ENCODE measurements at places on chromosomes 13 and 19. TPM values are rescaled to one million over a fixed set of nuclear protein-coding genes. Genes with fewer than 3 reads are reported as not detected.

- DNase-seq: peak; percentile 88
- no peaks in the 10 kb centered on the region for H3K4me1 ChIP-seq
- H3K27me3 ChIP-seq: no peaks in the 10 kb centered on the region
- peak overlapping the region; percentile 99 for H3K27ac ChIP-seq
Measured at GRCh38 chr19:1068009-1069001, 1.3 kb downstream of the ARHGAP45 start.

GRCh38 chr13:110341445-110342244 lies 34.6 kb downstream of the COL4A2 start:
- H3K4me1 ChIP-seq: no peaks in the 10 kb centered on the region
- H3K4me3 ChIP-seq: no peak overlapping the region
- no peaks in the 10 kb centered on the region for H3K36me3 ChIP-seq
- H3K27ac ChIP-seq: peak overlapping the region; percentile 46
- peak; percentile 33 for DNase-seq
- no peaks in the 10 kb centered on the region for H3K27me3 ChIP-seq

DNA sequence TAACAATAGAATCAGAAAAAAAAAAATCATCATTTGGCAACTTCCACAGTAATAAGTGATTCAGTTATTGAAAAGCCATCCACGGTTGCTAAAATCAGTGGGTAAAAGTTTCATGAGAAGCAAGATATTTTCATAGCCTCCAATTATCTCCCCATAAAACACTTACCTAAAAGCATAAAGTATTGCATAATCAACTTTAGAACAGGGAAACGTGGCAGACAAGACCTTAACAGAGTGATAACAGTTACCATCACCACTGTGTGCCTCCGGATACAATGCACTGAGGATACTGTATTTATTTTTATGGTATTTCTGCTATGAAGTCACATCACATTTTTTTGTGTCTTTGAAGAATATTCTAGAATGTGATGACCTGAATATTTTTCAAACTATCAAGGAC lies 37.0 kb downstream of the ABCC4 start:
- no peak for DNase-seq
- no peaks in the 10 kb centered on the region for H3K27me3 ChIP-seq
- H3K4me1 ChIP-seq: no peaks in the 10 kb centered on the region
- H3K36me3 ChIP-seq: no peaks in the 10 kb centered on the region
- H3K27ac ChIP-seq: no peak overlapping the region
- no peak overlapping the region for H3K4me3 ChIP-seq

DNA sequence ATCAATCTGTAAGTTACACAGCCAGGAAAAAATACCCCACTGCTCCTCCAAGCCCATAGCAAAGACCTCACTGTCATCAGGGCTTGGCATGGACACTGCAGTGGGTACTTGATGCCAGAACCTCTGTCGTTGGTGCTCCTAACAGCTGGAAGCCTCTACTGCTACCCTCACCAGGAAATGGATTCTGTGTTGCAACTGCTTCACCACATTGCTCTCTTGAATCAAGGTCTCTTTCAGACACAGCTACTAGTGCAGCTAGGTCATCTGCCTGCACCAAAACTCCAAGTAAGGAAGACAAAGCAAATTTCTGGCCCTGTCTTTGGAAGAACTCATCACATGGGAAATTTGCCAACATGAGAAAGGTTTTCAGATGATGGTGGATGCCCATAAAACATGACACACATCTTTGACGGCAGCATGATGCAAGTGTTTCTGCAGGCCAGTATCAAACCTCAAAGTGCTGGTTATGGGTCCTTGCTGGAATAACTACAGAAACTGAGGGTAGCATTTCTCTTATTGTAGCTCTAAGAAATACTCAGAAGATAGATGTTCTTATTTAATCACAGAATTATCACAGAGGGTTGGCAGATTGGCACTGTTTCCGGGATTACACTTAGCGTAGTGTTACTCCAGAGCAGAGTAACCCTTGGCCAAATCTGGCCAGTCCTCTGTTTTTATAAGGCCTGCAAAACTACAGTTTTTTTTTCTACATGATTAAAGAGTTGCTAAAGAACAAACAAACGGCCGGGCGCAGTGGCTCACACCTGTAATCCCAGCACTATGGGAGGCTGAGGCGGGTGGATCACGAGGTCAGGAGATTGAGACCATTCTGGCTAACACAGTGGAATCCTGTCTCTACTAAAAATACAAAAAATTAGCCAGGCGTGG lies 12.9 kb upstream of the PCCA start:
- H3K27me3 ChIP-seq: no peaks in the 10 kb centered on the region
- no peaks in the 10 kb centered on the region for H3K4me1 ChIP-seq
- H3K36me3 ChIP-seq: no peaks in the 10 kb centered on the region
- no peak overlapping the region for H3K27ac ChIP-seq

DNA sequence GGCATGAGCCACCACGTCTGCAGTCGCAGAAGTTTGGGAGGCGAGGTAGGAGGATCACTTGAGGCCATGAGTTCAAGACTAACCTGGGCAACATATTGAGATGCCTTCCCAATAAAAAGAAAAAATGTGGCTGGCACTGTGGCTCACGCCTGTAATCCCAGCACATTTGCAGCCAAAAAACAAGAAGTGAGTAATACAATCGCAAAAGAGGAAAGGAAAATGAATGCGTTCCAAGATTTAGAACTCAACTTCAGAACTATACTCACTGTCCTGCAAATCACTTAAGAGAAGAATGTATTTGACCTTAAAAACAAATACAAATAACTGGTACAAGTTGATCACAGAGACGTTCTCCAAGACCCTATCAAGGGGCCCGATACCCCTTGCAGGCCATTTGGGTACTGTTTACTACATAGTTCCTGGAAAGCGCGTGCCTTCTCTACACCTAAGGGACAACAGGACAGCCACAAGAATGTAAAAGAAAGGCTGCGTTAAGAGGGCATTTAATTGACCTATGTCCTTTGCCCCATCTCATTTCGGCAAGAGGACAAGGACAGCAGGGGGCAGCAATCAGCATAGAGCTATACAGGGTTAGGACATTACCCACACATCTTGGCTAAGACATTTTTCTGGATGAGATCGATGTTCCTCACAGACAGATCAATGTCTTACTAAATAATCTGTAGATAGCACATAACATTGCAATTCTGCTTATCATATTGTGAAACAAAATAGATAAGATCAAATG lies 41.3 kb downstream of the FLT3 start:
- H3K4me1 ChIP-seq: no peaks in the 10 kb centered on the region
- no peak overlapping the region for H3K27ac ChIP-seq
- DNase-seq: peak; percentile 65
- no peaks in the 10 kb centered on the region for H3K36me3 ChIP-seq
- no peaks in the 10 kb centered on the region for H3K27me3 ChIP-seq

- H3K4me3 ChIP-seq: no peak overlapping the region
- no peaks in the 10 kb centered on the region for H3K36me3 ChIP-seq
- no peaks in the 10 kb centered on the region for H3K27me3 ChIP-seq
Measured at GRCh38 chr13:44649104-44649428, 72.9 kb upstream of the TSC22D1 start.

DNA sequence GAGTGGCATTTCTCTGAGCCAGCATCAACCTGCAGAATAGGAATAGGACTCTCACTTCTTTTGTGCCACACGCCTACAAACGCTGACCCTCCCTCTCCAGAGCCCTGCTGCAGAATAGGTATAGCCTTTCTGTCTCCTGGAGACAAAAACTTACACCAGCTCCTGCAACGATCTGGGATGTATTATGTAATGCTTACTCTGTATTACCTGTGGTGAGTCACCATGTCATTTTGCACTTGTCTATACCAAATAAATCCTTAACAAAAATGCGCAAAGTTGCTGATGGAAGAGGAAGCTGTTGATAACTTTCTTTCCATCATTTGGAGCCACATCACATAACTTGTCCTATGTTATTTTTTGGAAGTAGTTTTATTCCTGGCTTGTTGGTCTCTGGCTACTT lies 155.8 kb upstream of the FNDC3A start:
- no peaks in the 10 kb centered on the region for H3K36me3 ChIP-seq
- H3K4me3 ChIP-seq: no peak overlapping the region
- no peak overlapping the region for H3K27ac ChIP-seq

Gene NAPA
- 78.4 TPM for total RNA-seq

Gene NPHS1
- not detected for total RNA-seq

- H3K27ac ChIP-seq: no peak overlapping the region
- H3K4me1 ChIP-seq: no peaks in the 10 kb centered on the region
- peaks cover 5% of the 10 kb centered on the region for H3K36me3 ChIP-seq
- no peak overlapping the region for H3K4me3 ChIP-seq
Measured at GRCh38 chr13:51926528-51926885, 64.7 kb downstream of the CCDC70 start.

DNA sequence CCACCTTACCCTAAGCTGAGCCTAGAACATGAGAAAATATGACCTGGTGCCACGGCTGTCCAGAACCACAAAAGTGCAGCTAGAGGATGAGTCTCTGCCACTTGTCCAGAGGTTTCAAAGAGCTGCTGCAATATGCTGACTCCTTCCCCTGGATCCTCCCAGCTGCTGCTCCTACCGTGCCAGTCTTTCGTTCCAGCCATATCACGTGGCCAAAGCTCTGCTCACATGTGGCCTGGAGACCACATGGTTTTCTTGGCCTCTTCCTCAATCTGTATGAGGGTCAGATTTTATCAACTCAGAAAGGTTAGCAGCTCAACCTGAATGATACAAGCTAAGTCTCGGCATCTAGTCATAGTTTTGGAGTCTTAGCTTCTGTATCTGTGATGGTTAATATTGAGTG lies 3.2 kb upstream of the SACS start:
- DNase-seq: no peak
- no peaks in the 10 kb centered on the region for H3K27me3 ChIP-seq
- H3K4me3 ChIP-seq: no peak overlapping the region
- no peaks in the 10 kb centered on the region for H3K36me3 ChIP-seq
- H3K4me1 ChIP-seq: no peaks in the 10 kb centered on the region

- DNase-seq: no peak
- no peaks in the 10 kb centered on the region for H3K27me3 ChIP-seq
- H3K4me3 ChIP-seq: no peak overlapping the region
- H3K36me3 ChIP-seq: no peaks in the 10 kb centered on the region
- H3K27ac ChIP-seq: no peak overlapping the region
- H3K4me1 ChIP-seq: peaks cover 6% of the 10 kb centered on the region
Measured at GRCh38 chr13:34944274-34944634, 2.2 kb downstream of the NBEA start.

GRCh38 chr19:19160461-19161035 lies 9.5 kb downstream of the MEF2B start:
- DNase-seq: peak; percentile 75
- H3K4me3 ChIP-seq: peak overlapping the region; percentile 18
- H3K27me3 ChIP-seq: no peaks in the 10 kb centered on the region

DNA sequence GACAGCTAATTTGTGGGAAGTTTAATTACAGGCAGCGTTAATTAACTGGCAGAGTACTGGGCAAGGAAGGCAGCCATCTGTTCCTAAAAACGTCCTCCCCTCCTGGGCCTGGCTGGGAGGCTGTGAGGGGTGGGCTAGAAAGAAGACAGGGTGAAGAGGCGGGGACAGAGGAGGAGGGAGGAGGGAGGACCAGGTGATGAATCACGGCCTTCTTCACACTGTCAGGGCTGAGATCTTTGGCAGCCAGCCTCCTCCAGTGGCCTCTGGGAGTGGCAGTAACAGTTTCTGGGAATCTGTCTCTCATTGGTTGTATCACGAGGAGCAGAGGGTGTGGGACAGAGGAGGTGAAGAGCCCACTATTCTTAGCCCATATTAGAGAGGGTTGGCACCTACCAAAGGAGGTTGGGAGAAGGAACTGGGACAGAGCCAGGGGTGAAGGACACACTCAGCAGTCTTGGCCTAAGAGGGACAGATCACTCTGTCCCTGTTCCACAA lies 9.6 kb upstream of the ZNRF4 start:
- H3K27me3 ChIP-seq: no peaks in the 10 kb centered on the region
- H3K27ac ChIP-seq: no peak overlapping the region
- DNase-seq: no peak
- H3K4me1 ChIP-seq: no peaks in the 10 kb centered on the region

- H3K4me1 ChIP-seq: peaks cover 6% of the 10 kb centered on the region
- no peaks in the 10 kb centered on the region for H3K36me3 ChIP-seq
- peak within 1 kb of the TSS; percentile 86 for H3K4me3 ChIP-seq
- peak; percentile 81 for DNase-seq
Measured at GRCh38 chr19:35935911-35936737, at the start of gene LRFN3. TSS of gene LRFN3 (plus strand) at chr19:35936374. CDS start at chr19:35939426, 3,052 bp downstream.

Gene CRX
- not detected for total RNA-seq

Gene ZIC2
- total RNA-seq: not detected

- DNase-seq: no peak
- no peak overlapping the region for H3K4me3 ChIP-seq
- no peak overlapping the region for H3K27ac ChIP-seq
- no peaks in the 10 kb centered on the region for H3K36me3 ChIP-seq
Measured at GRCh38 chr19:15428956-15429824, 10.4 kb upstream of the AKAP8L start.

GRCh38 chr19:43759515-43759914 lies 4.8 kb upstream of the SMG9 start:
- no peak for DNase-seq
- H3K36me3 ChIP-seq: no peaks in the 10 kb centered on the region

GRCh38 chr13:20667857-20668437 lies 35.6 kb upstream of the IL17D start:
- H3K27ac ChIP-seq: no peak overlapping the region
- H3K27me3 ChIP-seq: no peaks in the 10 kb centered on the region
- H3K4me3 ChIP-seq: no peak overlapping the region
- no peak for DNase-seq
- H3K4me1 ChIP-seq: no peaks in the 10 kb centered on the region

Gene C1QTNF9B
- total RNA-seq: not detected

DNA sequence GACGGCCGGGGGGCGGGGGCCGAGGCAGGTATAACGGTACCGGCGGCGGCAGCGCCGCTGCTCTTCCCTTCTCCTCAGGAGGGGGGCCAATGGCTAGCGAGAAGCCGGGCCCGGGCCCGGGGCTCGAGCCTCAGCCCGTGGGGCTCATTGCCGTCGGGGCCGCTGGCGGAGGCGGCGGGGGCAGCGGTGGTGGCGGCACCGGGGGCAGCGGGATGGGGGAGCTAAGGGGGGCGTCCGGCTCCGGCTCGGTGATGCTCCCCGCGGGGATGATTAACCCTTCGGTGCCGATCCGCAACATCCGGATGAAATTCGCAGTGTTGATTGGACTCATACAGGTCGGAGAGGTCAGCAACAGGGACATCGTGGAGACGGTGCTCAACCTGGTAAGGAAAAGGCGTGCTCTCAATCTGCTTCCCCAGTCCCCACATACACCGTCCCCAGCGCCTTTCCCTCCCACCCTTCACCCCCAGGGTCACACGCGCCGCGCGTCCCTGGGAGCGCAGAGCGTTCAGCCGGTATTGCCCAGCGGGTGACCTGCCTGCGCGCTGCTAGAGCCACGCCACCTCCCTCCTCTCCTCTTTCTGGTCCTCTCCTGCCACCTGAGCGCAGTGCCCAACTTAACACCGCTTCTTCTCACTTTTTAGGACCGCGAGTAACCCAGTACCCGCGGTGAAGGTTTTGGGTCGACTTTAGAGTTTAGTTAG lies 814 bp downstream of the NBEA start:
- no peaks in the 10 kb centered on the region for H3K27me3 ChIP-seq
- peak overlapping the region; percentile 65 for H3K27ac ChIP-seq
- no peaks in the 10 kb centered on the region for H3K4me1 ChIP-seq
- H3K36me3 ChIP-seq: no peaks in the 10 kb centered on the region

Gene BRME1
- total RNA-seq: 39.9 TPM

All from Peyer's patch (tissue), 4 donors.